ENCODE measurements at places on chromosomes 7 and 10.
A peak's percentile ranks its signal among the peaks of the same experiment; 100 is the strongest.

DNA sequence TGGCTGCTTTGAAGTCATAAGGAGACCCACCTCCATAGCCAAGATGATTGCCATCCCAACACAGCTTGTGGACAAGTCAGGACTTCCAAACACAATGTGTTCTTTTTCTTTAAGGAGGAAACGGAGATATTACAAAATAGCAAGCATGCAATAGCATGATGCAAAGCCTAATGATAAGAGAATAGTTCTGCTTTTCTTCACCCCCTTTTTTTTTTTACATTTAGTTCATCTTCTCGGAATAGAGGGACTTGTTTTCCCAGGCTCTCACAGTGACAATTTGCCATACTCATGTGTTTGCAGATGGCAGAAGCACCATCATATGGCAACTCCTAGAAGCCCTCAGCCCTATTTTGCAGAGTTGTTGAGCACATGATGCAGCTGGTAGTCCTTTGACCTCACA, 119.8 kb downstream of the ITGB8 start:
- DNase-seq: no peak

DNA sequence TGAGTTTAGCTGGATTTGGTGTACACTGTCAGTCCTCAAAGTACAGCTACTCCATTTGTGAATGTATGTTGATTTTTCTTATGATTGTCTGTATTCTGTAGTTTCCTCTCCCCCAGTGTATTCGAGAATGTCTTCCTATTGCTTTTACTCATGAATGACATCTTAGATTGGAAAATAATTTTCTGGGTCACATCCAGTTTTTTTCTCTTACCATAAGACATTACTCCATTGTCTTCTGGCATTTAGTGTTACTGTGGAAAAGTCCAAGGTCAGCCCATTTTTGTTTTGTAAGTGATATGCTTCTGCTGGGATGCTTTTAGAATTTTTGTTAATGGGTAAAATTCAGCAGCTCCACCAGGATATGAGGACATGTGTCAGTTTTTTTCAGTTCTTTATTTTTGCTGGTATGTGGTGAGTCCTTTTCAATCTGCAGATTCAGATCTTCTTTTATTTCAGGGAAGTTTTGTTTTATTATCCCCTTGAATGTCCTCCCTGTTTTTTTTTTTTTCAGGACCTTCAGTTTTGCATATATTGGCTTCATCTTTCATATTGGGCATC, 33.6 kb downstream of the WAC start:
- DNase-seq: no peak

DNA sequence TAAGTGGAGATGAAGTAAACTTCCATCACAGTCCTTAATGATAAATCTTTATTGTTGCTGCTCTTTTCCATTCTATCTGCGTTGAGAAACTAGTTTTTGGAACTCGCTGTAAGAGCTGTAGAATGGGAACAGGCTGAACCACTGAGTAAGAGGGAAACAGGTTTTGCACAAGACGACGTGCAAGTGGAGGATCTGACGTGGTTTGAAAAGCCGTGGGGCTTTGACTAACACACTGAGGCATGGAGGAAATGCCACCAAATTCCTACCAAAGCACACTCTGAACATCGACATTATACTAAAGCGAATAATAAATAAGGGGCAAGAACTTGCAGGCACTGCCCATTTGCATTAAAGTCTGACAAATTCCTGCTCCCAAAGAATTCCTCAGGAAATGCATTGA, 160.6 kb downstream of the KLF6 start:
- DNase-seq: no peak

- no peak for DNase-seq
Observed at GRCh38 chr10:127948791-127949190, 41.9 kb downstream of the PTPRE start.

- no peak for DNase-seq
Observed at GRCh38 chr10:102948176-102948575, 30.1 kb downstream of the CNNM2 start.

DNA sequence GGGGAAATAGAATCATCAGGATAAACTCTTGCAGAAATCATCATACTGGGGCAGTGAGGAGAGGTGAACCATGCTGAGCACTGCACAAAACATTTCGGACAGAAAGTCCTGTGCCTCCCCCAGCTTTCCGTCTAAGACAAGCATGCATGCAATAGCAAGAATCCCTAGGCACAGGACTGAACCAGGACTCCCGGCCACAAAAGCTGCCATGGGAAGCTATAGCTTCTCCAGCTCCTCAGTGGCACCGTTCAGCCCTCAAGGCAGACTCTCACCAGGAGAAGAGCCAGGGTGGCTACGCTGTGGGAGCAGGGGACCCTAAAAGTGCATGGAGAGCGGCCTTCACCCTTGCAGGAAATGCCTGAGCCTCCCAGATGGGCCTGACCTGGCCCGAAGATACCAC, 70.8 kb downstream of the ASB13 start:
- no peak for DNase-seq

GRCh38 chr7:122572706-122573105, 126.2 kb downstream of the RNF133 start:
- DNase-seq: no peak

- no peak for DNase-seq
Observed at GRCh38 chr10:642186-642890, 47.1 kb downstream of the DIP2C start.

DNA sequence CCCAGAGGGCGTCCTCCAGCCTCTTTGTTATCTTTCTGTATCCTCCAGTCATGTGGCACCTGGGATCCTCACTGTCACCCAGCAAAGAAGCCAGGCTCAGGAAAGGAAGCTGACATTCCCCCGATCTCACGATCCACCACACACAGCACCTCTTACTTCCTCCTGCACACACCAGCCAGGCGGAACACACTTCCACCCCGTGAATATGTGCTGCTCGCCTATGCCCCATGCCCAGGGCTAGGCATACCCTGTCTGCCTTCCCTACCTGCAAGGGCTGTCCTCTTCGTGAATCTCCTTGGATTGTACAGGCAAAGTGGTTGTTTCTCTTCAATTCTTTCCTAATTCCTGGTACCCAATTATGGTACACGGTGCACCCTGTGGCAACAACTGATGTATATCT, 191.0 kb downstream of the TNS3 start:
- DNase-seq: no peak

DNA sequence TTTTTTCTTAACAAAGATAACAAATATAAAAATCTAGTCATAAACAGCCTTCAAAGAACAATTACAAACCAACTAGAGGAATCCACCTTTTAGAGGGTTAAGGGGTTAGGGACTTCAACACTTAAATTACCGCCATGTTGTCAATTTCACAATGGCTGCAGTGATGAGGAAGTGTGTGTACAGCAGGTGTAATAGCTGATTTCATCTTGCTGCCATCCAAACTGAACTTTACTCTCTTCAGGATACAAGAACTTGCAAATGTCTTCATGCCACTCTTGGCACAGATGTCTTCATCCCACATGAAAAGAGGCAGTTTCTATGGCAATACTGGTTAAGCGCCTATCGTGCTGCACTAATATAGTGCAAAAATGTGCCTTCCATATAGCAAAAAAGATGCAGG, 401.0 kb downstream of the PHF14 start:
- no peak for DNase-seq

- no peak for DNase-seq
Observed at GRCh38 chr7:74051629-74052410, 23.8 kb downstream of the ELN start.

DNA sequence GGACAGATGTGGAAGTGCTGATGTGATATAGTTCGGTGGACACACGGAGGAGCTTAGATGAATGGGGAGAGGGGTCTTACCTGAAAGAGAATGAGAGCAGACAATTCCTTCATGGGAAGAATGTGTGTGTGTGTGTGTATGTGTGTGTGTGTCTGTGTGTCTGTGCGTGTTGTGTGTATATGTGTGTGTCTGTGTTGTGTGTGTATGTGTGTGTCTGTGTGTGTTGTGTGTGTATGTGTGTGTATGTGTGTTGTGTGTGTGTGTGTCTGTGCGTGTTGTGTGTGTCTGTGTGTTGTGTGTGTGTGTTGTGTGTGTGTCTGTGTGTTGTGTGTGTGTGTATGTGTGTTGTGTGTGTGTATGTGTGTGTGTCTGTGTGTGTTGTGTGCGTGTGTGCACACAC, 104.2 kb downstream of the FAM204A start:
- no peak for DNase-seq

DNA sequence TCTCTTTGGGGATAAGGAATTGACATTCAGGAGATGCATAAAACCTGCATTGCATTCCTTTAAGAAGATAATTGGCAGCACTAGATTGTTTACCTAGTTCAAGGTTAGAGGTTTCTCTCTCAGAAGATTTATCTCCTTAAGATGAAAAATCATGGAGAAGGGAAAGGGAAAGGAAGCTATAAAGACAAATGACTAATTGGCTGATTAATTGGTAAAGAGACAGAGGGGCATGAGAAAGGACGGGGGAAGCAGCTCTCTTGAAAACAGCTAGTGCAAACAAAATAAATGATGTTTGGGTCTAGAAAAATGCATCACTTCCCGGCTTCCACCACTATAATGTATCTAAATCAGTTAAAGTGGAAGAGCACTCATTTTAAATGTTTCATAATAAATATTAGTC, 941.2 kb downstream of the XPNPEP1 start:
- no peak for DNase-seq

DNA sequence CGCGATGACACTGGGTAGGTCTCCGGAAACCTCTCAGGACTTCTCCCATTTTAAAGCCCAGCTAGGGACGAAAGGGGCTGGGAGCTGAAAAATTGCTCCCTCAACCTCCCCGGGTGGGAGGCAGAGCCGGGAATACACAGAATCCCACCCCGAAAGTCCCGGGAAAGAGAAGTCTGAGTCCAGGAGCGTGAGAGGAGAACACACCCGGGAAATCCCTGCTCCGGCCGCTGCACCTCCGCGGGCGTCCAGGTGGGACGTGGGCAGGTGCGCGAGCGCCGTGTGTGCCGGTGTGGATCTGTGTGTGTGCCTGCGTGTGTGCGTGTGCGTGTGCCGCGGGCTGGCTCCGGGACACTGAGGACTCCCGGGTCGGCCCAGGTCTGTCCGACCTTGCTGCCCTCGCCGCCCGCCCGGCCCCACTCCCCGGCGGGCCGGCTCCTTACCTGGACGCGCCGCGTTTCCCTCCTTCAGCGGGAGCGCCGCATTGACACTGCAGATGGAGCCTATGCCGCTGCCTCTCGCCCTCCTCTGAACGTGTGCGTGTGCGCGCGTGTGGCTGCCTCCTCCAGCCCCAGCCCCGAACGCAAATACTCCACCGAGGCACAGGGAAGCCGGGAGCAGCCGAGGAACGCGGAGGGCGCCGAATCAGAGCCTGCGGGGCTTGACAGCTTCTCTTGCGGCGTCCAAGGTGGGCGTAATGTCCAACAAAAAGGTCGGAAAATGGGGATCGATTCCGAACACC, at the start of gene PLXNA4:
Gene PLXNA4, minus strand, starts transcription at position 489 of the 739 bp plus-strand sequence. CDS start 67,777 bp downstream, outside the sequence.
- DNase-seq: peak; percentile 14

DNA sequence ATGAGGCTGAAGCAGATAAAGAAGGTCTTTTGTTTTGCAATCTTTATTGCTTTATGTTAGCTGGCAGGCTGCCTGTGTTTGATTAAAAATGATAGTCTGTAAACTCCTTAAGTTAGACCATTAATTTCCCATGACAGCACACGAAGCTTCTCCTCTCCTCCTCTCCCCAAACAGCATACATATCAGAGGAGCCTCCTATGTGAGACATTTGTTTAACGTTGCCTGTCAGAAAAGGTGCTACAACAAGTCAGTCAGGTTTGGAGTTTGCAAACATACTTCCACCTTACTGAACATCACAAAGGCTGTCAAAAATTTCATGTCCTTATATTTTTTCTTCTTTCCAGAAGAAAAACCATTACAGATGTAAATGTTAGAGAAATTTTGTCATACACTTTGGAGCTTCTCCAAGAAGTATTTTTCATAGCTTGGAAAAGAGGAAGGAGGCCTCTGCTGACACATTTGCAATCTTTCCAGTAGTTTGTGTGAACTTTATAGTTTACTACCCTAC, 393.1 kb downstream of the EXOC4 start:
- DNase-seq: peak; percentile 7

DNA sequence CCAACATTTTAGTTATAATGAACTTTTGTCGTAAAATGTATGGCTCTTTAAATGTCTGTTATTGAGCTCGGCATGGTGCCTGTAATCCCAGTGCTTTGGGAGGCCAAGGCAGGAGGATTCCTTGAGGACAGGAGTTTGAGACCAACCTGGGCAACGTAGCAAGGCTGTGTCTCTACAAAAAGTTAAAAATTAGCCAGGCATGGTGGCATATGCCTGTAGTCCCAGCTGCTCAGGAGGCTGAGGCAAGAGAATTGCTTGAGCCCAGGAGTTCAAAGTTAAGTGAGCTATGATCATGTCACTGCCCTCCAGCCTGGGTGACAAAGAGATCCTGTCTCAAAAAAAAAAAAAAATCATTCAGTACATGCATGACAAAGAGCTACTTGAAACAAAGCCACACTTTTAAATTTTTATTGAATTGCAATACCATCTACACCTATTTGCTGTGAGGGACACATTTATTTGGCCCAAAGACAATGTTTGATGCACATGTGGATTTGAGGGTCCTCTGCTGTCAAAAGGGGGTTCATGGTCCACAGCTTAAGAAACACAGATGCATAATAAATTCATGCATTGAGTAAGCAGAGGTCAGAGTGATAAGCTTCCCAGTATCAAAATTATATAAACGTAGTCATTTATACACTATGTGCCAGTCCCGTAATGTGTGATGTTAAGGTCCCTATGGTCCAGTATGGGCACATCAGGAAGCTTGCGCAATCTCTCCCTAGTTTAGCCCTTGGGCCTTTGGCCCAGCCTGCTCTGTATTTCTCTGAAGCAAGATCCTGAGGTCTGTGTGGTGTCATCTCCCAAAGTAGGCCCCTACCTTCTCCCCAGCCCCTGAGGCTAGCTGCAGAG, 4.4 kb upstream of the MALSU1 start:
- no peak for DNase-seq

GRCh38 chr7:134320201-134320600, 3.5 kb upstream of the SLC35B4 start:
- DNase-seq: no peak

GRCh38 chr7:70352906-70353305, 754.6 kb downstream of the AUTS2 start:
- DNase-seq: no peak

- DNase-seq: no peak
Observed at GRCh38 chr10:98980353-98980752, 255.3 kb downstream of the HPSE2 start.

- DNase-seq: no peak
Observed at GRCh38 chr10:6558759-6559461, 21.2 kb downstream of the PRKCQ start.

DNA sequence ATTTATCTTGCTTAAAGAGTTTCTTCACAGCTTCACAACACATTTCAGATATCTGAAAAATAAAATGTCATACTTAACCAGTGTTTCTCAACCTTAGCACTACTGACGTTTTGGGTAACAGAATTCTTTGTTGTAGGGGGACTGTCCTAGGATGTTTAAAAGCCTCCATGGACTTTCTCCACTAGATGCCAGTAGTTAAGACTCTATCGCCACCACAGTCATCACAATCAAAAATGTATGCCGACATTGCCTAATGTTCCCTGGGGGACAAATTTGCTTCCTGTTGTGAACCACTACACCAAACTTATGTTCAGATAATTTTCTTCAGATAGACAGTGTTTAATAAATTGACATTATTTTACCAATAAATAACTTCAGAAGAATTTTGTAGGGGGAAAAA, 13.4 kb downstream of the NOC3L start:
- DNase-seq: peak; percentile 48
